ENCODE measurements at places on chromosomes 7 and 10. TPM values are rescaled to one million over a fixed set of nuclear protein-coding genes. Genes with fewer than 3 reads are reported as not detected.
A peak's percentile ranks its signal among the peaks of the same experiment; 100 is the strongest.

DNA sequence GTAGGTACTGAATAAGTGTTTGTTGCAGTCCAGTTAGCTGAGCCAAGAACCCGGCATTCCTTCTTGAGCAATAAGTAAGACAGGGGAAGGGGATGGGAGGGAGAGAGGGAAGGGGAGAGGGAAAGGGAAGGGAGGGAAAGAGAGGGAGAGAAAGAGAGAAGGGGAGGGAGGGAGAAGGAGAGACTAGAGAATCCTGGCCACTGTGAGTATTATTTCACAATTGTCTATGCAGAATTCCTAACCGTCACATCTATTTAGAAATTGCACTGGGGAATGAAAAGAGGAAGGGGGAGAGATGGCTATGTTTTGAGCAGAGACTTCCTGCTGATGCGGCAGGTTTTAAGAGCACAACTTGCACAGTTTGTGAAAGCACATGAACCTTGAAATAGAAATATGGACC is 251.4 kb upstream of the ZMIZ1 start:
- H3K36me3 ChIP-seq = no peaks in the 10 kb centered on the region
- H3K27me3 ChIP-seq = no peaks in the 10 kb centered on the region
- H3K27ac ChIP-seq = no peak overlapping the region
- no peak for DNase-seq
- H3K4me1 ChIP-seq = no peaks in the 10 kb centered on the region

GRCh38 chr10:6299234-6299633 is 96.5 kb downstream of the PFKFB3 start:
- H3K27me3 ChIP-seq = no peaks in the 10 kb centered on the region
- H3K4me1 ChIP-seq = peaks cover 39% of the 10 kb centered on the region
- no peak overlapping the region for H3K4me3 ChIP-seq

DNA sequence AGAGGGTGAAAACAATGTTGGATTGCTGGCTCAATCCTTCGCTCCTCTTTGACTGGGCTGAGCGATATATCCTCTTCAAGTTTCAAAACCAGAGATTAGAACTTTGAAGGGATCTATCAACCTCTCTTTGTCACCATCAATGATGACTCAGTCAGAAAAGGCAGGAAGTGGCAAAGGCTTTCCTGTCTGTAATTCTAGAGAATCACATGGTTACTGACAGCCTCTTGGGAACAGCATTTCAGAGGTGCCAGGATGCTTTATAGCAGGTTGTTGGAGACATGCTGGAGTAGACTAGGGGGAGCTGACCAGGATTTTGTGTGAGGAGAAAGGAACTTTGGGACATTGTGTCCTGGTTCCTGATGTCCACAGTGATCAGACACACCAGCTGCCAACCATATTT is 81.3 kb downstream of the PRKCQ start:
- H3K4me3 ChIP-seq = no peak overlapping the region
- no peaks in the 10 kb centered on the region for H3K36me3 ChIP-seq
- DNase-seq = no peak
- H3K4me1 ChIP-seq = no peaks in the 10 kb centered on the region
- H3K27ac ChIP-seq = no peak overlapping the region

DNA sequence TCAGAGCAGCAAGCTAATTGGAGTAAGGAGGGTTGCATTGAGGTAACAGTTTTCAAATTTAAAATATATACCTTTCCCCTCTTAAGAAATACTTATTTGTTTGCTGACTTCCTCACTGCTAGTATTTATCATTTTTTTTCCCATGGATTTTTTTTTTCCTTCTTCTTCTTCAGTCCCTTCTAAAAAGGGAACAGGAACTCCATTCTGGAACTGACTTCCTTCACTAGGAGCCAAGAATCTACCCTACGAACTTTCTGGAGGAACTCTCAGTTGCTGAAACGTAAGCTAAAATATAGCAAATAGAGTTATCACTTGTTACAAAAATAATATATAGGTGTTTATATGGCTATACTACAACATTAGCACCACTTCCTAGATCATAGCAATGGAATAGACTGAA is 95.4 kb downstream of the HGF start:
- H3K27me3 ChIP-seq = no peaks in the 10 kb centered on the region
- peaks cover 8% of the 10 kb centered on the region for H3K4me1 ChIP-seq
- H3K36me3 ChIP-seq = no peaks in the 10 kb centered on the region
- peak overlapping the region; percentile 59 for H3K27ac ChIP-seq

GRCh38 chr10:104036069-104036384 is 49.7 kb downstream of the COL17A1 start:
- no peak for DNase-seq
- H3K36me3 ChIP-seq = peaks cover 3% of the 10 kb centered on the region
- H3K27ac ChIP-seq = no peak overlapping the region
- no peaks in the 10 kb centered on the region for H3K4me1 ChIP-seq
- no peaks in the 10 kb centered on the region for H3K27me3 ChIP-seq

- no peak for DNase-seq
- no peak overlapping the region for H3K4me3 ChIP-seq
- H3K27ac ChIP-seq = no peak overlapping the region
Observed at GRCh38 chr10:109880886-109881768, 42.2 kb downstream of the XPNPEP1 start.

DNA sequence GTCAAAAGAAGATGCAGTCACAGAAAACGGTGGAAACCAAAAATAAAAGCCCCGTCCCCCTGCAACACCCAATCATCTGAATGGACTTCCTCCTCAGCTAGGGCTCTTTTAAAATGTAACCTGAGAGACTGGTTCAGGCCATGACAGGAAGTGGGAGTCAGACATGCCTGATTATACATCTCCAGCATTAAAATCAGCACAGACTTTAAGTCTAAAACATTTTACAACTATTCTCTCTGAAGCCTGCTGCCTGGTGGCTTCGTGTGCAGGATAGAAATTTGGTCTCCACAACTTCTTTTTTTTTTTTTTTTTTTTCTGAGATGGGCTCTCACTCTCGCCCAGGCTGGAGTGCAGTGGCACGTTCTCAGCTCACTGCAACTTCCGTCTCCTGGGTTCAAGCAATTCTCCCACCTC is 30.3 kb downstream of the HACD1 start:
- no peaks in the 10 kb centered on the region for H3K27me3 ChIP-seq
- no peak overlapping the region for H3K27ac ChIP-seq
- H3K4me1 ChIP-seq = no peaks in the 10 kb centered on the region
- peaks cover 7% of the 10 kb centered on the region for H3K36me3 ChIP-seq

DNA sequence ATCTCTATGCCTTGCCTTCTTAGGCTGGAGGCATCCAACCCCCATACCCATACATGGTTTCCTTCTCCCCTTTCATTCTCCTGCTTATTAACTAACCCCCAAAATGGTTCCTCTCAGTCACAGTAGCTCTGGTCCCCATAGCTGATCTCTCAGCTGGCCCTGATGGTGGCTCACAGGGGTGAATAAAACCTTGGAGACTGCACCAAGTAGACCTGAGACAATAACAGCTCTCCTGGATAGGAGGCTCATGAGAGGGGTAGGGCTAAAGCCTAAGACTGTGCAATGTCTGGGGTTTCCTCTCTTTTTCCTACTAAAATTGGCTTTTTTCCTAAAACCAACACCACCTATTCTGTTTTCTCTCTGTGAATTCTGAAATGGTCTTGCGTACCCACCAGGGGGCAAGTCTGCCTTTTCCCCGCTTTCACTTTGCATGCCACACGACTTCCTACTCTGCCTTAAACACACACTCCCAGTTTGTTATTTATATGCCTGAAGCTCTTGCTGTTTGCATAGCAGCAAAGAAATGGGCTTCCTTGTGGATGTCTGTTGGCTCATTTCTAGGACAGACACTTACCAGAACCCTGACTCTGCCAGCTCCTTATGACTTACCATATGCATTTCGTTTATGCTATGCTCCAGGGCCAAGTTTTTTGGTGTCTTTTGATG is 18.4 kb upstream of the PON1 start:
- no peaks in the 10 kb centered on the region for H3K36me3 ChIP-seq
- no peak overlapping the region for H3K27ac ChIP-seq
- H3K4me3 ChIP-seq = no peak overlapping the region
- no peak for DNase-seq
- no peaks in the 10 kb centered on the region for H3K4me1 ChIP-seq
- no peaks in the 10 kb centered on the region for H3K27me3 ChIP-seq

DNA sequence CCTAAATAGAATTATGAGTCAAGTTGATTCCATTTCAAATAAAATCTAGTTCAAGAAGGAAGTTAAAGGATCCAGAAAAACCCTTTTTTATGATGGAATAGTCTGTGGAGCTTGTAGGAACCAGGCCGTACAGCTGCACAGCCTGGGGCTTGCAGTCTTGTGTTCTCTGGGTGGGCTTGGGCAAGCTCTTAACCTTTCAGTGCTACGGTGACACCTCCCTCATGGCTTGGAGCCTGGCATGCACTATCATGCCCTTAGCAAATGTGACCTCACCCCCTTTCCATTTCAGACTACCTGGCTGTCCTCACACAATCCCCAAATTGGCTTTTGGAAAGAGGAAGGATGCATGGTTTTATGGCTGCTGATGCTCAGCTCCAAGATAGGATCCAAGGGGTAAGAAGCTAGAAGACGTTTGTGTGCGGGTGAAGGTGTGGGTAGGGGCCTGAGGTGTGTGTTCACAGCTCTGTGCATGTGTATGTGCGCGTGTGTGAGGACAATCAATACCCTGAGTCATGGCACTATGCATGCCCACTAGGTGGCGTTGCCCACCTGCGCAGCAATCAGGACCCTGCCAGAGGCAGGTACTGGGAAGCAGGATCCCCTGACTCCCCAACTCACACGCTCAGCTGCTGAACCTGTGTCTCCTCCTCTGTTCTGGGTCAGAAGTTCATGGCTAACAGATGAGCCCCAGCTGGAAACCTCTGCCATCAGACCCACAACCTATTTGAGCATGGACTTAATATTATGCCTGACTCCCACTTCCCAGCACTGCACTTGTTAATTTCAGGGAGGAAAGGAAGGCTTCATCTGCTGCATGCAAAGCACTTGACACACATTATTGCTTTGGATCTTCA is 113.4 kb downstream of the PTPN20 start:
- no peaks in the 10 kb centered on the region for H3K4me1 ChIP-seq
- H3K36me3 ChIP-seq = no peaks in the 10 kb centered on the region
- H3K4me3 ChIP-seq = no peak overlapping the region
- no peak overlapping the region for H3K27ac ChIP-seq

GRCh38 chr10:50540826-50541122 is 83.0 kb downstream of the SGMS1 start:
- no peak overlapping the region for H3K4me3 ChIP-seq
- DNase-seq = no peak
- H3K36me3 ChIP-seq = no peaks in the 10 kb centered on the region
- no peaks in the 10 kb centered on the region for H3K27me3 ChIP-seq
- H3K4me1 ChIP-seq = peaks cover 4% of the 10 kb centered on the region

GRCh38 chr10:52729271-52730104 is 43.1 kb downstream of the MBL2 start:
- no peak for DNase-seq
- no peak overlapping the region for H3K27ac ChIP-seq
- H3K36me3 ChIP-seq = no peaks in the 10 kb centered on the region
- H3K4me3 ChIP-seq = no peak overlapping the region
- no peaks in the 10 kb centered on the region for H3K27me3 ChIP-seq

GRCh38 chr10:75430000-75430763 is 1.2 kb upstream of the LRMDA start:
- H3K27me3 ChIP-seq = no peaks in the 10 kb centered on the region
- H3K4me3 ChIP-seq = peak overlapping the region; percentile 85
- H3K4me1 ChIP-seq = no peaks in the 10 kb centered on the region
- no peaks in the 10 kb centered on the region for H3K36me3 ChIP-seq
- peak; percentile 70 for DNase-seq

LRMDA gene
- 0.96 TPM for total RNA-seq

FBXO24 gene
- not detected for total RNA-seq

MAT1A gene
- total RNA-seq = 0.32 TPM

COPG2 gene
- 5.4 TPM for total RNA-seq
